ENCODE measurements at places on chromosomes 7 and 10.

GRCh38 chr7:131466735-131467365 lies 89.6 kb downstream of the PODXL start:
- DNase-seq: no peak

GRCh38 chr7:44101966-44102845 lies 1.9 kb upstream of the AEBP1 start:
- DNase-seq: no peak

DNA sequence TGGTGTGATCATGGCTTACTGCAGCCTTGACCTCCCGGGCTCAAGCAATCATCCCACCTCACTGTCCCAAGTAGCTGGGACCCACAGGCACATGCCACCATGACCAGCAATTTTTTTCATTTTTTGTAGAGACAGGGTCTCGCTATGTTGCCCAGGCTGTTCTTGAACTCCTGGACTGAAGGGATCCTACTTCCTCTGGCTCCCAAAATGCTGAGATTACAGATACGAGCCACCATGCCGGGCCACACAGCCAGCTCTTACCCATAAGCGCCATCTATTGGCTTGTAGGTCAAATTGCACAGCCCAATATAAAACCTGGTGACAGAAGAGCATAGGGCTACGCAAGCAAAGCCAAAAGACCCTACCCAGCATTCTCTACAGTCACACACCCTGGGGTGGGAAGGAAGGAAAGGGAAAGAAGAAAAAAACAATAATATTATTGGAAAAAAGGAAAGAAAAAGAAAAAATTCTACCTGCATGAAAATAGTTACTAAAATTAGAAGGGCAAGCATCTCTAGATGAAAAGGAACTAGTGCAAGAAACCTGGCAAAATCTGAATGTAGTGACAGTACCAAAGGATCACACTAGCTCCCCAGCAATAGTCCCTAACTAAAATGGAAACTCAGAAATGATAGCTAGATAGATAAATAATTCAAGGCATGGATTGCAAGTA lies 29.4 kb upstream of the AMPH start:
- DNase-seq: no peak

GRCh38 chr10:71439670-71440425 lies 43.1 kb downstream of the CDH23 start:
- DNase-seq: no peak

GRCh38 chr7:33101906-33102305 lies 7.3 kb downstream of the RP9 start:
- DNase-seq: no peak

- DNase-seq: no peak
Measured at GRCh38 chr10:19245889-19246752, 197.5 kb downstream of the MALRD1 start.

GRCh38 chr10:113683300-113683699 lies 3.6 kb downstream of the CASP7 start:
- no peak for DNase-seq

DNA sequence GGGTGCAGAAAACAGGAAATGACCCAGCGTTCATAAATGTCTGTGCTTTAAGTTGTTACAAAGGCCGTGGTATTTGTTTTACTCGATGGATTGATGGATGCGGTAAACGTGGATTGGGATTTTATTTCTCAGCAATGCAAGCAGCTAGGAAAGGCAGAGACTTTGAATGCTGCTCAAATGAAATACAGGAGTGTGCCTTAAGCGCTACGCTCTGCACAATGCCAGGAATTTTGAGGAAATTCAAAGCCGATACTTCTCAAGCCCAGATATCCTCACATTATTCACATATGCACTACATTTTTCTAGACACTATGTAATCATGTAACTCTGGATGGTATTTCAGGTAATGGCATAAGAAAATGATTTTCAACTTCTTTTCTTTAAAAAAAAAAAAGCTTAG lies 514.3 kb upstream of the ADARB2 start:
- no peak for DNase-seq

GRCh38 chr10:81348003-81348402 lies 527.0 kb upstream of the NRG3 start:
- DNase-seq: no peak

- no peak for DNase-seq
Measured at GRCh38 chr10:76647301-76647700, 990.3 kb downstream of the KCNMA1 start.

DNA sequence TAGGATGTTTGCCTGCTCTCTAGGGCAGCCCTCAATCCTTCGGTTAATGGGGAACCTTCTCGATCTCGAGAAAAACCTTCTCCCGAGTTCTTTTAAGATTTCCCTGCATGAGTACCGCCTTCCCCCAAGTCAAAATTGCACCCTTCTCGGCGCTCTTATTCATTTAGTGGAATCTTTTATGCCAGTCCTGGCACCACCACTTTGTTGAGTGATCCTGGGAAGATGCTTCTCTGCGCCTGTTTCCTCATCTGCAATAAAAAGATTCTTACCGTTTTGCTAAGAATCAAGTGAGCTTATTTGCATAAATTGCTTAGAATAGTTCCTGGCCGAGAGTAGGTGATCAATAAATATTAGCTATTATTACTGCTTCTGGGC lies 697 bp downstream of the ARPC1A start:
- DNase-seq: no peak

GRCh38 chr7:74417419-74417971 lies 36.2 kb upstream of the GTF2IRD1 start:
- DNase-seq: peak; percentile 85

GRCh38 chr10:103550229-103550628 lies 56.7 kb downstream of the NEURL1 start:
- no peak for DNase-seq

DNA sequence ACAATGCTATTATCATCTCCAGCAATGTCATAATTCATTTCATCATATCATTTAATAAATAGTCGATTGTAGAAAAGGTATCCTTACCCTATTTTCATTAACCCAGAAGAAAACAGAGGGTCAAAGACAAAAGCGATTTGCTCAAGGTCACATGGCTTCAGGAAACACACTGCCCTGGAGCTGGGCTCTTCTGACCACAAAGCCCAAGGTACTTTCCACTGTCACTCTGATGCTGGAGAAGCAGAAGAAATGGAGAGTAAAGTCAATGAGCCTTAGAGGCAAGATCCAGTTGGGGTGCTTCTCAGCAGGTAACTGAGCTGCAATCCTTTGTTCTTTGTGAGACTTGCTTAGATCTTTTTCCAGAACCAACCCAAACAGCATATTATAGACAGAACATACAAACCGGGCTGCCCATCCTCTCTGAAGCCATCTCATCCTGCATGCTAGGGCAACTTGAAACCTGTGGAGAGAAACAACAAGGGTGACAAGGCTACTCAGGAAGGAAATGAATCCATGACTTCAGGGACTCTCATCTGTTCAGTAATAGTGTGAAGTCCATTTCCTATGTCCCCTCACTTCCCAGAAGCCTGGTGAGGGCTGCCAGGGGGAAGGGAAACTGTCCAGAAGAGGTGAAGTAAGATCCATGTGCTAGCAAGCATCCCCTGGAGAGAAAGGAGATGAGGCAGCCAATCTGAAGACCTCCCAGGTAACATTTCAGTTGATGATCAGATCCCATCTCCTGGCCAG lies 148.6 kb upstream of the SVIL start:
- no peak for DNase-seq

DNA sequence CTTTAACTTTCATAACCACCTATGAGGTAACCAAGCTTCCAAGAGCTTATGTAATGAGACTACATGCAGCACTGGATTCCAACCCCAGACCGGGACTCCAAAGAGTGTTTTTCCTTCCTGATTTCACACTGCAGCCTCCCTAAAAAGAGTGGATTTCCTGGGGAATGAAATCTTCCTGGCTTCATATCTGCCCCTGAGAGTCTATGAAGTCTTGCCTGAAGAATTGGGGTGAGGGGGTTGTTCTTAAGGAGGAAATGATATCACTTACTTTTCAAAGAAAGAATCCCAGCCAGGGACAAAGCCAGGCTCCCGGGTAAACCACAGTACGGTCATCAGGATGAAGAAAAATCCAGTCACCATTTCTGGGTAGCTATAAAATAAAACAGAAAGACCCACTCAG lies 29.7 kb downstream of the STMP1 start:
- no peak for DNase-seq

GRCh38 chr10:72270607-72271281 lies 3.0 kb upstream of the DDIT4 start:
- no peak for DNase-seq

DNA sequence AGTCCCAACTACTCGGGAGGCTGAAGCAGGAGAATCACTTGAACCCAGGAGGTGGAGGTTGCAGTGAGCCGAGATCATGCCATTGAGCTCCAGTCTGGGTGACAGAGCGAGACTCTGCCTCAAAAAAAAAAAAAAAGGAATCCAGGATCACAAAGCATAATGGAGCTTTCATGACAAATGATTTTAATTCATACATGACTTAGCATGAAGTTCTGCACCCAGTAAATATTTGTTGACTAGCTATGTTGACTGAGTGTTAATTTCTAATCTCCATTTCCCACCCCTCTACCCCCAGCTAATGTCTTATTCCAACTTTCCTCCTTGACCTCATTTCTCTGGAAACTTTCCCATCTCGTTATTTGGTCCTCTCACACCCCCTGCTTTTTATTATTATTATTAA lies 53.3 kb downstream of the ATOH7 start:
- DNase-seq: no peak

- DNase-seq: no peak
Measured at GRCh38 chr7:20107582-20107981, 109.6 kb downstream of the MACC1 start.

GRCh38 chr10:82981137-82981723 lies 1106.2 kb downstream of the NRG3 start:
- no peak for DNase-seq

- DNase-seq: peak; percentile 36
Measured at GRCh38 chr7:4010061-4010605, 672.0 kb upstream of the FOXK1 start.

GRCh38 chr10:43595739-43596298 lies 10.4 kb upstream of the ZNF485 start:
- no peak for DNase-seq

DNA sequence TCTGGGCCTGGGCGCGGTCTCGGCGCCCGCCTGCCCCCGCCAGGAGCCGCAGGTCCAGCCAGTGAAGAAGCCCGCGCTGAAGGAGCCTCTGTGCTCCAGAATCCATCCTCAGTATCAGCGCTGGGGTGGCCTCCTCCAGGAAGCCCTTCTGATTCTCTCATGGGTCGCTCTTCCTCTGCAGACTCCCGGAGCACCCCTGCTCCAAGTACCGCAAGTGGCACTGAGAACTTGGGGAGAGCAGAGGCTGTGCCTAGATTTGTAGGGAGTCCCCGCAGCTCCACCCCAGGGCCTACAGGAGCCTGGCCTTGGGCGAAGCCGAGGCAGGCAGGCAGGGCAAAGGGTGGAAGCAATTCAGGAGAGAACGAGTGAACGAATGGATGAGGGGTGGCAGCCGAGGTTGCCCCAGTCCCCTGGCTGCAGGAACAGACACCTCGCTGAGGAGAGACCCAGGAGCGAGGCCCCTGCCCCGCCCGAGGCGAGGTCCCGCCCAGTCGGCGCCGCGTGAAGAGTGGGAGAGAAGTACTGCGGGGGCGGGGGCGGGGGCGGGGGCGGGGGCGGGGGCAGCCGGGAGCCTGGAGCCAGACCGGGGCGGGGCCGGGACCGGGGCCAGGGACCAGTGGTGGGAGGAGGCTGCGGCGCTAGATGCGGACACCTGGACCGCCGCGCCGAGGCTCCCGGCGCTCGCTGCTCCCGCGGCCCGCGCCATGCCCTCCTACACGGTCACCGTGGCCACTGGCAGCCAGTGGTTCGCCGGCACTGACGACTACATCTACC lies at the start of gene ALOX5:
ALOX5 (plus strand) TSS at position 641 of the 774 bp plus-strand sequence; CDS start at position 705, 64 bp downstream.
- peak; percentile 55 for DNase-seq

- DNase-seq: no peak
Measured at GRCh38 chr10:13759168-13759567, 172.4 kb downstream of the PRPF18 start.

DNA sequence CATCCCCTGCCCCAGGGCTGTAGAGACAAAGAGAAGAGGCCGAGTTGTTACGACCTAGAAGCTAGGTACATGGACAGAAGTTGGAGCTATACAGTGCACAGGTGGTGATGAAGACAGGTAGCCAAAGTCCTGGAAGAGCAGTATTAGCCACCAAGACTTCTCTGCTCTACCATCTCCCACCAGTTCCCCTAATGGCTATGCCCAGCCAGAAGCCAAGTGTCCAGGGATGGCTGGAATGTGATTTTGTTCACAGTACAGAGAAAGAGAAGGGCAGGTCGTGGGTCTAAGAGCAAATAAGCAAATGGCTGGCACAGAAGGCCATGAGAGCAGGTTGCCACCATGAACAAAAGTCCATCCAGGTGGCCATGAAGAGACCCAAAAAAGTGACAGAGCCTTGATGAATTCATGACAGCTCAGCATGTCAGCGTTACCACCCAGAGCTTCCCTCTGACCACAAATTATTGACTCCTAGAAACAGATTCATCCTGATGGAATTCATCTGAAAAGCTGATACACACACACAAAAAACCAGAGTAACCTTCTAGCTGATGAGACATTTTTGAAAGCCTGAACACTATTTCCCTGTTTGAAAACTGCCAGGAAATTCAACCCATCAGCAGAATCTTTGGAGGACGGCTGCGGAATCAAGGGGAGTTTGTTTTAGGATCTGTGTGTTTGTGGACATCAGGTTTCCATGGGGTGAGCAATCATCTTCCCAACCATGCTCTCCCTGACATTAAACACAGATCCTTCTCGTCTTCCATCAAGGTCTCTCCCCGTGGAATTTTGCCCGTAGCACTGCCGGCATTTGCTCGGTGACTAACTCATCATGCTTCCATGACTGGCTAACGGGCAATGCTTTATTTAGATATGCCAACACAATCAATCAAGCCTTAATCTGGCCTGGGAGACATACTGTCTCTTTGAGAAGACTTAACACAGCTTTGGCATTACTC lies 906.7 kb upstream of the AUTS2 start:
- DNase-seq: no peak

GRCh38 chr10:113230011-113230610 lies 280.1 kb downstream of the TCF7L2 start:
- DNase-seq: peak; percentile 83

- DNase-seq: no peak
Measured at GRCh38 chr7:132785870-132786269, 209.6 kb upstream of the PLXNA4 start.

- DNase-seq: no peak
Measured at GRCh38 chr7:104207348-104207730, 474 bp downstream of the ORC5 start.

- DNase-seq: no peak
Measured at GRCh38 chr10:42630537-42631134, 7.7 kb downstream of the ZNF33B start.

GRCh38 chr7:43513251-43513650 lies 69.7 kb upstream of the STK17A start:
- DNase-seq: no peak

GRCh38 chr7:149467321-149467859 lies 6.5 kb upstream of the ZNF777 start:
- DNase-seq: no peak

DNA sequence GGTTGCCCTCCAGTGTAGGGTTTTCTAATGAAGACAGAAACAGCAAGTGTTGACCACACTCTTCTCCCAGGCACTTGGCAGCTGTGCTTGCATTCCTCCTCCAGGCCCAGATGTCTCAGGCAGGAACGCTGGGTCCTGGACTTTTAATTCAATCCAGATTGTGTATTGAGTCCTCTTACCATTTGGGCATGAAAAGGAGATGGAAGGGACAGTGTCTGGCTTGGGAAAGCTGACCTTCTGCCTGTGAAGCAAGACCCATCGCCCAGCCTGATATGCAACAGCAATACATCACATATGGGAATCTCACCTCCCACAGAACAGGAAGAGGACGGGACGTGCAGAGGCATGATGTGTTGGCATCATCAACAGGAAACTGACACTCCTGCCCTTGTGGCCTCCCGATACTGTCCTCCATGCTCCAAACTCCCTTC lies 174.4 kb upstream of the LYZL2 start:
- DNase-seq: peak; percentile 40
